Placental pericyte (primary cell): ENCODE measurements at places on chromosomes 11 and 22. TPM values are rescaled to one million over a fixed set of nuclear protein-coding genes. Genes with fewer than 3 reads are reported as not detected.

Gene OVOL1
- not detected in 2 replicates for total RNA-seq

Gene OR5P2
- total RNA-seq = not detected in 2 replicates

Gene SPDYC
- total RNA-seq = not detected in 2 replicates

Gene OR8U1
- total RNA-seq = not detected in 2 replicates

Gene KCNJ11
- not detected in 2 replicates for total RNA-seq

Gene TEX54
- not detected in 2 replicates for total RNA-seq

Gene CCT8L2
- not detected in 2 replicates for total RNA-seq

Gene UCP2
- total RNA-seq = 3.9 and 4.9 TPM in 2 replicates

Gene PRG3
- total RNA-seq = not detected in 2 replicates

Gene PGA5
- total RNA-seq = not detected in 2 replicates

Gene SYT7
- 4.6 and 9.7 TPM in 2 replicates for total RNA-seq

Gene MIAT
- 1.1 TPM in 2 replicates for total RNA-seq

Gene APOL5
- total RNA-seq = not detected in 2 replicates
